GM04504 (cell line): ENCODE measurements at places on chromosomes 7 and 10.

GRCh38 chr10:4684434-4684833 is 141.6 kb upstream of the AKR1E2 start:
- DNase-seq: no peak

DNA sequence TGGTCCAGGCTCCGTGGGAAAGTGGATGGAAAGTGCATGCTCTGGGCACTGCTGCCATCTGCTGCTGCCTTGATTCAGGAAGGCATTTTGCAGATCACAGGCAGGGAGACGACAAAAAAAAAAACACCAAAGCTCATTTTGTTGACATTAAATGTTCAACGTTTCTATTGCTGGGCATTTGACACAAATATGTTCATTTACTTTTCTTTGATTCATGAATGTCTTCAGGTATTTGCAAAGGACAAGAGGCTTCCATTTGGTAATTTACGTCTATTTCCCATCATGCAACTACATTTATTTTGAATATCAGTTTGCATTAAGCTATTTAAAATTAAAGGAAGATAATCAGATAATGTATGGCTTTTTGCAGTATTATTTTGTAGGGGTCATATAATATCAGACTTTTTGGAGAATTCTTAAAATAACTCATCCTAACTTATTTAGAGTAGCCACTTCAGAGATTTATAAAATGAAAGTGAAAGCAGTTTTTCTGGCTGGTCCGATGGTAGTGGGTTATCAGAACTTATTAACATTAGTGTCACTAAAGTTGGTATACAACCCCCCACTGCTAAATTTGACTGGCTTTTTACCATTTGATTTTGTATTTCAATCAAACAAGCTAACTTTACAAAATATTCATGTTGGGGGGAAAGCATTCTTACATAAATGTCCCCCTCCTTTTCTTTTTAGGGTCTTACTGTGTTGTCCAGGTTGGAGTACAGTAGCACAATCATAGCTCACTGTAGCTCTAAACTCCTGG is 65.3 kb downstream of the PDIA4 start:
- no peak for DNase-seq

DNA sequence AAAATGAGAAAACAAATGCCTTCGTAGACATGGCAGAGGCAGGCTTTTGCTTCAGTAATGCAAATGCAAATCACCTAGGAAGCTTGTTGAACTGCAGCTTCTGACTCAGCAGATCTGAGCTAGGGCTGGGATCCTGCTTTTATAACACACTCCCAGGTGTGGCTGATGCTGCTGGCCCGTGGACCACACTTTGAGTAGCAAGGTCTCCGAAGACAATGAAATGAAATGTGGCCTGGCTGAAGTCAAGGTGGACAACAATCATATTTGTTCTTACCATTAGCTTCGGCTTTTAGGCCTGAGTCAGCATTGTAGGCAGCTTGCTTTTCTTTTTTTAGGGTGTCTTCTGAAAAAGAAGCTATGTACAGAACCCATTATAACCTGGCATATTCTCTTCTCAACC is 26.3 kb downstream of the COL17A1 start:
- DNase-seq: no peak

DNA sequence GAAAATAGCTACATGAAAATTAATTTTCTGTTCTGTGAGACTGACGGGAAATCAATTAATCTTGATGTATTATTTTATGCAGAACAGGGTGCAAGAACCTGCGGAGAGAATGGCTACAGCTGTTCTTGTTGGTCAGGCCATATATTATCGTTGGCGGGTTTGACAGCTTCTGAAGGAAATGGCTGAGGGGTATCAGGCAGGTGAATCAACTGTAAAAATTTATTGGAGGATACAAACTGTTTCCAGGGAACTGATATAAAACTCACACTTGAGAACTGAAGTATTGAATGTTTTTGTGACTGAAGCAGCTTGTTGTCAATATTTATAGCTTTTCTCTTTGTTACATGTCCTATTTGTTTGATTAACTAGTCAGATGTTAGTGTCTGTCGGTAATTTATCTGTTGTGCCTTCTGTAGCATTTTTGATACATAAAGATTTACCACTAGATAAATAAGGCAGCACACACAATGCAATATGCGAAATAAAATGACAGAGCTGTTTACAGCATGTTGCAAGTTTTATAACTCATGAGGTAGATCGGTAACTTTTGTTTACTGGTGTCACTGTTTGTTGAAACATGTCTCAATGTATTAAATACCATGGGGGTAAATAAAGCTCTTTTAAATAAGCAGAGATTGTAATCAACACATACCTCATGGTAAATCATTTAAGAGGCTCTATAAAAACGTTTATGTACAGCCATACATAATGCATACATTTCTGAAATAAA is 308.2 kb downstream of the LRMDA start:
- DNase-seq: no peak

GRCh38 chr7:17181482-17181881 is 117.0 kb upstream of the AHR start:
- no peak for DNase-seq

DNA sequence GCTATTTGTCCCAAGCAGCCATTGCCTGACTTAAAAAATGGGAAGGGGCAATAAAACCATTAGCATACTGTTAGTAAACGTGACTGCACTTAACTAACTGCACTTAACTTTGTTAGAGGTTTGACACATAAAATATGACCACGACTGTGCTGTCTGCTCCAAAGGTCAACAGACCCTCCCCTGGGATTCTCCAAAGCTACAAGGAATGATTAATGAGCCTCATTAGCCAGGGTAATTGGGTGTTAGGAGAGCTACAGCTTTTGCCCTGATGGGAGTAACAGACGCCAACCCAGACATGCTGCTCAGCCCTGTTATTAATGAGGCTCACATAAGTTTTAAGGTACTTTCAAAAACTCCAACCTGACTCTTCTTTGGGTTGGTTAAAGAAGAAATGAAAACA is 129.4 kb upstream of the PLPP4 start:
- DNase-seq: no peak

- DNase-seq: no peak
These were observed 16.8 kb upstream of the ZNF467 start for GRCh38 chr7:149790146-149790548.

DNA sequence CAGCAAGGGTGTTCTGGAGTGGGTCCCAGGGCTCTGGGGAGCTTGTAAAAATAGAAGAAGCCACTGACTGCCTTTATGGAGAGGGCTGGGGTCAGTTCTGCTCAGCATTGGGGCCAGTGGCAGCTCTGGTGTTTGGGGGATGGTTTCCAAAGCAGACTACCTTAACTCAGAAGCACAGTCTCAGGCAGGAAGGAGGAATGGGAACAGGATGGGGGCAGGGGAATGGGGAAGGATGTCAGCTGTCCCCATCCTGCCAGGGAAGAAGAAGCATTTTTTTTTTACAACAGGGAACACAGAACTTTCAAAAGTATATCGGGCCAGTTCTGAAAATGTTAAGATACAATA is 28.8 kb downstream of the TSPAN15 start:
- no peak for DNase-seq

GRCh38 chr7:19352305-19352695 is 207.1 kb upstream of the FERD3L start:
- no peak for DNase-seq

GRCh38 chr10:89921403-89921802 is 220.0 kb downstream of the KIF20B start:
- no peak for DNase-seq

GRCh38 chr10:26857991-26858706 is 2.6 kb downstream of the ABI1 start:
- DNase-seq: no peak

- no peak for DNase-seq
These were observed 3.7 kb upstream of the ZNF438 start for GRCh38 chr10:31035266-31035798.

DNA sequence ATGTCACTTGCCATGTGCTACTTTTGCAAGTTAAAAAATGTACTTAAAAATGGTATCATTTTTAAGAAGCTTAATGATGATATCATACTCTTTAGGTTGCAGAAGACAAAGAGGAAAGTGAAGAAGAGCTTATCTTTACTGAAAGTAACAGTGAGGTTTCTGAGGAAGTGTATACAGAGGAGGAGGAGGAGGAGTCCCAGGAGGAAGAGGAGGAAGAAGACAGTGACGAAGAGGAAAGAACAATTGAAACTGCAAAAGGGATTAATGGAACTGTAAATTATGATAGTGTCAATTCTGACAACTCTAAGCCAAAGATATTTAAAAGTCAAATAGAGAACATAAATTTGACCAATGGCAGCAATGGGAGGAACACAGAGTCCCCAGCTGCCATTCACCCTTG is 6.1 kb downstream of the LMOD2 start:
- no peak for DNase-seq

DNA sequence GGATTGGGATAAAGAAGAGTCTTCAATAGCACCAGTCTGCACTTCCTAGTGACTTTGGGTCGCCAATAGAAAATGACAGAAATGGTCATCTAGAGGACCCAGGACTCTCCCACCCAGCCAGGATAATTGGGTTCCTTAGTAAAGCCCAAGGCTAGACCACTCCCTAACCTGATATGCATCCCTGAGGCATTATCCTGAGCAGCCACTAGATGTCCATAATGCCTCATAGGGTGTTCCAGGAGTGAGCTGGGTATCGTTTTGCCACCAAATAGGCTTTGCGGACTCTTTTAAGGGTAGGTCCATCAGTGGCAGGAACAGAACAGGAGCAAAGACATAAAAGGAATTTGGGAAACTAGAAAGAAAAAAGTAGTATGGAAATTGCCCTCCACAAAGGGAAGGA is 4.5 kb upstream of the LRRC4 start:
- DNase-seq: no peak

DNA sequence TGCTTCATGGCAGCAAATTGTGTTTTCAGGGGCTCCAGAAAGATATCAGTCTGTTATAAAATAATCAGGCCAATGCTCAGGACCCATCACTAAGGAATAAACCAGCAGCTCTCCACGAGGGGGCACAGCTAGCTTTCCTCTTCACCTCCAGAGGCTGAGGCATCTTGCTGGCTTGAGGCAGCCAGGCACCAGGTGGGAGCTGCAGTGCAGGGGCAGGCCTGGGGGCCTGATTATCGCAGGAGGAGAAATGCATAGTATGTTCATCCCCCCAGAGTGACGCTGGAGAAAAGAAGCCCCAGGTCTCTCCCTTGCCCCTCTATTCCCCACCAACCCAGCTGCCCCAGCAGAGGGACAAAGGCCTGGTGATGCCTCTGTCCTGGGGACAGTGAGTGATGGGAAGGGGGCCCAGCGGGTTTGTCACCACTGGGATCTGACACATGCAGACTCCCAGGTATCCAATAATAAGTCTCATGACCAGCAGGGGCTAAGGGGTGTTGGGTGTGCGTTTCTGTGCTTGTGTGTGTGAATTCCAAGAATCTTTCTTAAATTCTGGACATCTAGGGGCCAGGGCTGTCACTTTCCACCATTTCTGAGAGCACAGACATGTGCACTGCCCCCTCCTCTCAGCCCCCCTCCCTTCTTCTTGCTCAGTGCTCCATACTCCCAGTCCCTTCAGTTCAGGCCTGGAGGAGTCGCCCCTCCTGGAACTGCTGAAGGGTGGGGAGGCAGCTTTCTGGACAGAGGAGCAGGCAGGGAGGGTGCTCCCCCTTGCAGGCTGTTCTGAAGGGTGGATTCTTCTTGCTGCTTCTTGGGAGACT is 128.1 kb upstream of the FAM20C start:
- DNase-seq: peak; percentile 35

DNA sequence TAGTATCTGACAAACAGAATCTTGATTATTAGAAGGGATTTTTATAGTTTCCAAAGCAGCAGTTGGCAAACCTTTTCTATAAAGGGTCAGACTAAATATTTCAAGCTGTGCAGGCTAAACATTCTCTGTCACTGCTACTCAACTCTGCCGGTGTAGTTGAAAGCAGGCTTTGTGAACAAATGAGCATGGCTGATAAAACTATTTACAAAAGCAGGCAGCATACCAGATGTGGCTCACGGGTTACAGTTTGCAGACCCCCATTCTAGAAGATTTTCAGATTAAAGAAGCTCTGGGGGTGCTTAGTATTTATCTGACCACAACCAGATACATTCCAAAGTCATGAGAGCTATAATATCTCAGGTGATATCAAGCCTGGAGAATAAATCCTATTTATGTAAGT is 1017.5 kb downstream of the SORCS1 start:
- no peak for DNase-seq

- no peak for DNase-seq
These were observed 562.9 kb downstream of the GFRA1 start for GRCh38 chr10:115710136-115710535.

DNA sequence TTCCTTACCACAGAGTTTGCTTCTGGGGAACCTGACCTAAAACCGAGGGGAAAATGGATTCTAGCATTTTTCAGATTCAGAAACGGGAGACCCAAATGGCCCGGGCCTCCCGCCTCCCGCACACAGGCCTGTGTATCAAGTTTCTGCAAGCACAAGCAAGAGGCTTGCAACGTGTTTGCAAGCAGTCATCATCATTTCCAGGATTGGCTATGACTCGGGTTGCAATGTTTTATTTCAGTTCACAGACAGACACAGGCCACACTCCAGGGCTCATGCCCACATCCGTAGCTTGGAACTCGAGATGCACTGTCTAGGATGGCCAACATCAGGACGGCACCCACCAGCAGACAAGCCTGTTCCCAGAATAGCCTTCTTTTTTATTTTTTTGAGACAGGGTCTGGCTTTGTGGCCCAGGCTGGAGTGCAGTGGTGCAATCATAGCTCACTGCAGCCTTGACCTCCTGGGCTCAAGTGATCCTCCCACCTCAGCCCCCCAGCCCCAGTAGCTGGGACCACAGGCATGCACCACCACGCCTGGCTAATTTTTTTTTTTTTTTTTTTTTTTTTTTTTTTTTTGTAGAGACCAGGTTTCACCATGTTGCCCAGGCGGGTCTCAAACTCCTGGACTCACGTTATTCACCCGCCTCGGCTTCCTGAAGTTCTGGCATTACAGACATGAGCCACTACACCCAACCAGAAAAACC is 68.1 kb upstream of the FOXK1 start:
- DNase-seq: no peak

GRCh38 chr10:113612154-113612553 is 51.7 kb downstream of the NRAP start:
- DNase-seq: no peak

- no peak for DNase-seq
These were observed 187.1 kb downstream of the RPS24 start for GRCh38 chr10:78220781-78221180.

GRCh38 chr10:113059371-113059780 is 109.3 kb downstream of the TCF7L2 start:
- DNase-seq: no peak

DNA sequence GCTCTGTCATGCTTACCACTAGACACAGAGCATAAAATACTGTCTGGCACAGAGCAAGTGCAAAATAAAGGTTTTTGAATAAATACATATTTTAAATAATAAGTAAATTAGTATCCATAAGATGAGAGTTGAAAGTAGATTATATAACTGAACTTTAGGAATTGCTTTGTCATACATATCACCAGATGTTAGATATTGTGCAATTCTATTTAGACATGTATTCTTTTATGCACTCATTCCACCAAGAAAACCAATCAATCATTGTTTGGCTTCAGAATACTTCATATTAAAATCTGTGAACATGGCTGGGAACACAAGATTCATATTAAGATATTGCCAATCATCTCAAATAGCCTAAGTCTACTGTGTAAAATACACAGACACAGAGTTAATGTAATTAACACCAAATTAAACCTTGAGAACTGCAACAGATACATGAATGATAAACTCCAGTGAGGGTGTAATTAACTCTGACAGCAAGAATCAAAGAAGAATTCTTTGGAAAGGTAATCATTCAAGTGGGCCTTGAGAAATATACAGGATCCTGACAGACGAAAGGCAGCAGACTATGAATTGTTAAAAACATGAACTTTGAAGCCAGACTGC is 201.0 kb upstream of the PTN start:
- DNase-seq: no peak

GRCh38 chr7:124720195-124720594 is 45.4 kb downstream of the GPR37 start:
- no peak for DNase-seq
